Vagina (tissue), 2 donors: ENCODE measurements at places on chromosomes 4 and X.

DNA sequence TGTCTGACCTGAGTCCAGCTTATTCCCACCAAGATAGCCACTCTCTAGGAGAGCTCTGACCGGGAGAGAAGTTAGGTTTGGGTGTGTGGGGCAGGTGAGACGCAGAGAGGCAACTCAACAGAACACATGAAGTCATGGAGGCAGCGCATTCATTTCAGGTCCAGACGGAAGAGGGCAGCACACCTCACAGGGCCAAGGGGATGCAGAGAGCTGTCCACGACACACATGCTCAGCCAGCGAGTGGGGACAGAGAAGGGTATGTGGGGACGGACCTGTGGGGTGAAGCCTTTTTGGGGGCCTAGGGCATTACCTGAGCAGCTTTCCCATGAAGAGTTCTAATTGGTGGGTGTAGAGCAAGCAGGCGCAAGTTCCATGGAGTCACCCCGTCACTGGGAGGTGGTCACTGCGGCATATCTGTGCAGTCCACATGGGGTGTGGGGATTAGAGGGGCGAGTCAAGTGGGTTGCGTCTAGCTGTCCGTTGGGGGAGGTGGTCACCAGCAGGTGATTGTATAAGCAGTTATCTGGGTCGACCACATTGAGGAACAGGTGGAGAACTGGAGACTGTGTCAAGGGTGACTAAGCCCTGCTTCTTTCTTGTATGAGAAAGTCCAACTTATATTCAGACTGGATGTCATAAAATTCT, 24.3 kb upstream of the UXT start:
- no peak for DNase-seq

- no peak for DNase-seq
Observed at GRCh38 chr4:71752383-71753042, 31.4 kb downstream of the GC start.

DNA sequence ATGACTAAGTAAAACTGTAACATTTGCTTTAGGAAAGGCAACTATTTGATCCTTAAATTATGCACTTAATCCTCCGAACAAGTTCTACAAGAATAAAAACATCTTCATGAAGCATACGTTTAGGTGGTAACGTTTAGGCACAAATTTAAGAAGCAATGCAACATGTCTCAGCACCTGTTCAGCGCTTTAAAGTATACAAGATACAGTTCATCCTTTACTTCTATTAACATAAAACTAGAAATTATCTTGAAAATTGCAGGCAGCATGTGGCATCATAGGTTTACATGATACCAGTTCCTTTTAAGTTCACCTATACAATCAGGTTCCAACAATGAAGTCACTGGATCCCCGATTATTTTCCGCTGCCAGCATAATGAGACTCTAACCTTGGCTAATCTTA, 1.5 kb downstream of the PLA2G12A start:
- no peak for DNase-seq

- DNase-seq: no peak
Observed at GRCh38 chr4:150890246-150890645, 124.8 kb downstream of the LRBA start.

DNA sequence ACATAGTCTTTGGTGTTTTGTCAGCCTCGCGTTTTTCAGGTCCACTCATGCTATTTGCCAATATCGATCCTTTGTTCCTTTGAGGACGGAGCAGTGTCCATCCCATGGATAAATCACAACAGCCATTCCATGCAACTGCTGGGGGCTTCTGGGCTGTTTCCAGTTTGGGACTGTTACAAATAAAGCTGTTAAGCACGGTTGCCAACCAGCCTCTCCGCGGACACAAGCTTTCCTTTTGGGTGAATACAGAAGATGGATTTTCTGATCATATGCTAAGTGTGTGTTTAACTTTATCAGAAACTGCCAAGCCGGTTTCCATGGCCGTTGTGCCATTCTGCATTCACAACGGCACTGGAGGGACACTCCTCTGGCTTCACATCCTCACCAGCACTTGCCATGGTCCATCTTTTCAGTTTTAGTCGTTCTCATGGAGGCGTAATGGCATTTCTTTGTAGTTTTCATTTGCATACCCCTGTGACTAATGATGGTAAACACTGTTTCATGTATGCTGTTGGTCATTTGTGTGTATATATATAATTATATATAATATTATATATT, 67.8 kb downstream of the ABLIM2 start:
- DNase-seq: no peak
